ENCODE measurements at places on chromosomes 1 and 21.

DNA sequence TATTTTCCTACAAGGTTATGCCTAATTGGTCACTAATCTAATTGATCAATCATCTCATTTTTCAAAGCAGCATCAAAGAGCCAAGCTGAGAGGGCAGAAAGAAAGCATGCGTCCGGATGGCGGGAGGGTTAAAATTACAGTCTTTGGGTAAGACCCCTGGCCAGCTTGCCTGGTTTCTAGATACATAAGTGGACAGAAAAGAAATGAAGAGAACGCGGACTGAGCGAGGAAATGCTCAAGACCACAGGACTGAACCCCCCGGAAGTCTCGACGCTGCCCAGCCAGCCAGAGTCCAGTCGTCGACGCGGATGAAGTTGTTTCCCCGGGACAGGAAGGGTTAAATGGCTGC is 297.2 kb downstream of the OMA1 start:
- DNase-seq: peak; percentile 23

GRCh38 chr21:44718571-44718970 is 7.2 kb upstream of the TSPEAR start:
- DNase-seq: peak; percentile 10

DNA sequence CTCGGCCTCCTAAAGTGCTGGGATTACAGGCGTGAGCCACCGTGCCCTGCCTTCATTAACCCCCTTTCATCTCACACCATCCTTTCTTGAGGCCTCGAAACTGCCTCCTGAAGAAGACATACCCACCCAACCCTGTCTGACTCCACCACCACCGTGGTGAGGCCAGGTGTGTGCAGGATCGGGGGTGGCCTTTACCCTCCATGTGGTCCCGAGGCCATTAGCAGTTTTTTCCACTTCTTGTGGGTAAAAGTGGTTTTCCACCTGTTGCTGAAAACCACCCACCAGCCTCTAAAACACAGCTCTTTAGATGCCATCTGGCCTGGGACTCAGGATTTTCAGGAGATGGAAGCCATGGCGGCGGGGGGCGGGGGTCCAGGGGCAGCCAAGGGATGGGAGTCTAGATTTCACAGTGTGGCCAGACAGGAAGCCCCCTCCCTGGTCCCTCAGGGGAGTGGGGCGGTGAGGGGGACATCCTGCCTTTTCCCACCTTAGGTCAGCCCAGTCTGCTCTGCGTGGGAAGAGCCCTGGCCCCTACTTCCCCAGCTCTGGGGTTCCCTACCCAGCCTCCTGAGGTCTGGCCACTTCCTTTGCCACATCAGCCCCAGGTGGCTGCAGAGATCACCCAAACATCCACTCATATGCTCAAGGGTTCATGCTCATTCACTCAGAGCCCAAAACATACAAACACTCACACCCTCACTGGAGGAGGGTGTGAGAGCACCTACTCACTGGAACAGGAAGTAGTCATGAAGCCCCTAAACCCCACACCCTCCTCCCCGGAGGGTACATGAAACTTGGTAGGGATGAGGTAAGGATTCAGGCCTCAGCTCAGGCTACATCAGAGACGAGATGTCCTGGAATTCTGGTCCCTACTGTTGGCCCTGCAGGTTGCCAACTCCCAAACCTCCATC is 2.3 kb downstream of the FGR start:
- no peak for DNase-seq

DNA sequence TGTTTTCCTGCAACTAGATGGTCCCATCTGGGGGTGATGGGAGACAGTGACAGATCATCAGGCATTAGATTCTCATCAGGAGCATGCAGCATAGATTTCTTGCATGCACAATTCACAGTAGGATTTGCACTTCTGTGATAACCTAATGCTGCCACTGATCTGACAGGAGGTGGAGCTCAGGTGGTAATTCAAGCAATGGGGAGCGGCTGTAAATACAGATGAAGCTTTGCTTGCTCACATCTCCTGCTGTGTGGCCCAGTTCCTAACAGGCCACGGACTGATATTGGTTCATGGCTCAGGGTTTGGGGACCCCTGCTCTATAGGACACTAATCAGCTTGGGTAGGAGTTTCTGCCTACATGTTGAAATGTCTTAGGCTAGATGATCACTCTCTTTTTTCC is 320.0 kb downstream of the PRDM2 start:
- no peak for DNase-seq

- DNase-seq: no peak
These were observed 119.8 kb downstream of the SIK1 start for GRCh38 chr21:43306911-43307676.

DNA sequence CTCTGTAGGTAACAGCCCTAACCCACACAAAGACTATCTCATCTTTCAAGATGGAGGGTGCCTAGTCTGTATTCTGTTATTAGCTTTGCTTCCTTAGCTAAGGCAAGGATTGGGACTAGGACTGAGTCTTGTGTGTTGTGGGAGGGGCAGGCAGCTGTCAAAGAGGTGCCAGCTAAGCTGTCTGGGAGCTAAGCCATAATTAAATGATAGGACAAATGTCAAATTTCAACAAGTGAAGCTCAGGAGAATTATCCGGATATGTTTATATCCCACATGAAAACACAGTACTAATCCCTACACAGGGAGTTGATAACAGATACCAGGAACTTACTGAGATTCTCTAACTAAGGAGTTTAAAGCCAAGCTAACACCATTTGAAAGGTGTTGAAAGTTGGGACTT is 70.5 kb upstream of the NGF start:
- DNase-seq: no peak

- no peak for DNase-seq
These were observed 83.0 kb upstream of the AK4 start for GRCh38 chr1:65064981-65065380.

DNA sequence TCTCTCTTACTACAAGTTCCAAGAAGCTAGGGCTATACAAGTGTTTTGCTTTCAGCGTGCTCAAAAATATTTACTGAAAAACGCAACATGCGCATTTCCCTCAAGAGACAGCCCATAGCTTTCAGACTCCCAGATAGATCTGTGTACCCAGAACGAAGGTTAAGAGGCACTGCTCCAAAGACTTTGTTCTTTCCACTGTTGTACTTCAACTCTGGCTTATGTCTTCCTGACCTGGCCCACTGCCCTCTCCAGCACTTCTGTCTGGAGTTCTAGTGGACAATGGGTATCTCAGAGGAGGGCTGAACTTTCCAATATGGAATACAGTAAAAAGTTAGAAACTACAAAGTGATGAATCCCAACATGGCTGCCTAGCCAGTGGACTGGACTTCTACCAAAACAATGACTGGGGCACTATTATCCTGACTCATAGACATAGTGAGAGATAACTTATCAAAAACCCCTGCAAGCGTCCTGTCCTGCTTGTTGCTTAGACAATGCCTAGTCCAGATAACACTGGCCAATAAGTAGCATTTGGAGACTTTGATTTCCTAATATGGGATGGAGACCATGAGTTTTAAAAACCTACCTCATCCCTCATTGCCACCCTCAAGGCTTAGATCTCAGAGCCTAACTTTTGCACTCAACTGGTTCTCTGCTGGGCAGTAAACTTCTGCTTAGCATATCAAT is 8.8 kb upstream of the ADAR start:
- no peak for DNase-seq

DNA sequence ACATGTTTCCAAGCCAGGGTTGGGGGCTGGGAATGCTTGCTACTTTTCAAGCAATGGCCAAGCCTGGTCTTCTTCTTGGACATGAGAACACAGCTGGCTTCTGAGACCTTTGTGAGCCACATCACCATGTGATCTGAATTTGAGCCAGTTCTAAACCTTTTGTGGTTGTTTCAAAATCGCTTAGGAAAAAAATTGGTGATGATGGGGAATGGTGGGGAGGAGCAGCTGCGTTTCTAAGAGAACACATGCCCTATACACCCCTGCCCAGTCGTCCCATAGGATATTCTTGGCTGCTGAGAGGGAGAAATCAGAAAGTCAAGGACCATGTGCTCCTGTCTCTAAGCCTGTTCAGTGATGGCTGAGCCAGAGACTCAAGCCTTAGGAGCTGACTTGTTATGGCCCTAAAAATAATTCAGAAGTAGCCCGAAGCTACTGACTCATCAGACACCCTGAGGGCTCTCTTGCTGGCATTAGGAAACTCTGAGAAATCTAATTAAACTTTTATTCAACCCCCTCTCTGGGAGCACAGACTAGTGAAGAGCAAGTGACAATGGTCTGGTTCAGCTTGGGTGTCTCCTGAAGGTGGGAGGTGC is 30.5 kb downstream of the CCDC185 start:
- DNase-seq: no peak

DNA sequence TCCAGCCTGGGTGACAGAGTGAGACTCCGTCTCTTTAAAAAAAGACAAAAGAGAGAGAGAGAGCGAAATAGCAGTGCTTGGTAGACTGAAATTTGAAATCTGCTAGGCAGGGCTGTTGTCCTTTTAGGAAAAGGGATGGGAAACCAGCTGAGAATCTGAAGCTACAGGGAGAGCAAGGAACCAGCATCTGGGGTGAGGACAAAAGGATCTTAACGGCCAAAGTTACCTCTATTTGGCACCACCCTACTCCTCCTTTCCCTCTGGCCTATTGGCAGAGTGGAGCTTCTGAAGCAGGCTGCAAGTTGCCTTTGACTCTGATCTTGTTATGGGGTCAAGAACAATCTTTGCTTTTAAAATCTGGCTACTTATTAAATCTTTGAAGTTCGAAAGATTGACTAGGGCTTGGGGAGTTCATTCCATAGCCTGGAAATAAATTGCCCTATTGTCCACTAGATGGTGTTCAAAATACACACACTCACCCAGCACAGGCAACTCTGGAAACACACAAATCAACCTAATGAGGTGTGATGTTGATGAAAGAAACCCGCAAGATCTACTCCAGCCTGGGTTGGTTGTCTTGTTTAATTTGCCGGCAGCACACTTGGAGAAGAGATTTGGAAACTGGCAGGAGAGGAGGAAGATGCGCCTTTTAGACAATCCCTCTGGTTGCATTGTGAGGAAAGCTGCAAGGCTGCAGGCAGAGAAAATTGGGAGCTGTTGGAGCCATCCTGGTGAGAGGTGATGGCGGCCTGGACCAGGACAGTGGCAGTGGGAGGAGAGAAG is 16.5 kb upstream of the PARP1 start:
- peak; percentile 41 for DNase-seq

- no peak for DNase-seq
These were observed 621.2 kb upstream of the PRMT6 start for GRCh38 chr1:106435269-106435668.

DNA sequence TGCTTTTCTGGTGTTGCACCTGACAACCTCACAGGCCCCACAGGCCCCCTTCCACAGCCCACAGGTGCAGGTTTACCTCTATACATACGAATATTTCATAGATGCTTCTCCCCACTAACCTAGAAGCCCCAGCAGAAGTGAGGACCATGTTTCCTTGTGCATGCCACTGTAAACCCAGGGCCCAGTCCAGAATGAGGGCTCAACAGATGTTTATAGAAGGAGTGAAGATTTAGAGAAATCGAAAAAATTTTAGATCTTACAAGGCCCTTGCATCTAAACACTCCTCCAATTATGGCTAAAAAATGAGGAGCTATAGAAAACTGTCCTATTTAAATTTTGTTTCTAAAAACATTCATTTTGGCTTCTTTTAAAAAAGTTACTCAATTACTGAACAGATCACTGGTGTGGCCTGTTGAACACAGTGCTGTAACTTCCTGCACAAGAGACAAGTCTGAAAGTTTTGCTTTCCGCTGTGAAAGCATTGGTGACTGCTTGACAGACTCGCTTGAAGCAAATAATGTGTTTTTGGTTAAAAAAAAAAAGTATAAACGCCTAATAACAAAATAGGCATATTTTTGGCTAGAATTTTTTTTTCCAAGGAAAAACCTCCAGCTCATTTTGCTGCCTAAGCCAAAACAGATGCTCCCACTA is 1.2 kb downstream of the ABCB10 start:
- no peak for DNase-seq

GRCh38 chr21:33395891-33396331 is 7.3 kb upstream of the IFNGR2 start:
- DNase-seq: no peak

DNA sequence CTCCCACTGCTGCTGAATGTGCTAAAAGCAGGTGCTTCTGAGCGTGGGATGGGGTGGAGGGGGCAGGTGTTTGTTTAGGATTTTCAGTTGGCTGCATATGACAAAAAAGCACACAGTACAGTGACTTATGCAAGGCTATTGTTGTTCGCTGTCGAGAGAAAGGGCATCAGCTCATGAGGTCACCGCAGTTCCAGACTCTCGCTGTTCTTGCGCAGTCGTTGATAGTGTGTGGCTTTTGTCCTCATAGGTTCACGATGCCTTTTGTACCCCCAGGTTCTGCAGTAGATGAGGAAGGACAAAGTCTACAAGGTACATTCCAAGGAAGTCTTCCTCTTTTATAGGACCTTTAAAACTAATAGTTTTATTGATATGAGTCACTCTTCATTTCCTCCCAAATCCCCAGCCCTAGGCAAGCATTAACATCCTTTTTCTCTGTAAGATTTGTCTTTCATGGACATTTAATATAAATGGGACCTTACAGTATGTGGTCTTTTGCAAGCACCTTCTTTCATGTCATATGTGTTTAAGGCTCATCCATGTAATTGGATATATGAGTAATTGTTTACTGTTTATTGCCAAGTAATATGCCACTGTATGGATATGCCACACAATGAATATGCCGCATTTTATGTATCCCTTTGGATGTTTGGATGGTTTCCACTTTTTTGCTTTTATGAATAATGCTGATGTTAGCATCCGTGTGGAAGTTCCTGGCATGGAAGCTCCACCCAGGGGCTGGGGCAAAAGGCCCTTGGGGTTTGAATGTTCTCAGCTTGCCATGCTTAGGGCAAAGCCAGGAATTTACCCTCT is 14.5 kb upstream of the NLRP3 start:
- DNase-seq: no peak

- DNase-seq: no peak
These were observed 29.8 kb upstream of the HHAT start for GRCh38 chr1:210298936-210299335.

- no peak for DNase-seq
These were observed 82.9 kb downstream of the CENPF start for GRCh38 chr1:214685906-214686305.

- DNase-seq: no peak
These were observed 12.2 kb downstream of the FGR start for GRCh38 chr1:27622828-27623227.

DNA sequence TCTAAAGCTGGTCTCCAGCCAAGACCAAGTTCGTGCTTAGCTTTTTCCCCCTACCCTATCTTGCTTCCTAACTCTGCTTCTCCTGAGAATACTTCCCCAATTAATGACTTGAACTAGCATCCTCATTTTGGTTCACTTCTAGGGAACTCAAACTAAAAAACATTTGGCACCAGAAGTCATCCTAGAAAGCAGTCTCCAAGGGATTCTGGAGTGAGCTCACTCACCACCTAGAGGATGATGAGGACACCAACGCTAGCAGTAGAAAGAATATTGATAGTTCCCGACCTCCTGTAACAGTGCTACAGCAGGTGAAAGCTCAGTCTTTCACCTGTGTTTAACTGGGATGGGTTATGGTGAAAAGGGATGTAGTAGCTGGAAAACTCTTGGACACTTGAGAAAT is 4.7 kb upstream of the PSMB2 start:
- no peak for DNase-seq

GRCh38 chr1:74748960-74749359 is 16.0 kb downstream of the TYW3 start:
- no peak for DNase-seq

GRCh38 chr1:212959266-212960220 is 9.2 kb downstream of the VASH2 start:
- DNase-seq: no peak

- peak; percentile 83 for DNase-seq
These were observed 45.0 kb upstream of the ADARB1 start for GRCh38 chr21:45029298-45029947.

- no peak for DNase-seq
These were observed 105.7 kb upstream of the PPP2R5A start for GRCh38 chr1:212179394-212180076.
